ENCODE measurements at places on chromosomes 1 and 21.

DNA sequence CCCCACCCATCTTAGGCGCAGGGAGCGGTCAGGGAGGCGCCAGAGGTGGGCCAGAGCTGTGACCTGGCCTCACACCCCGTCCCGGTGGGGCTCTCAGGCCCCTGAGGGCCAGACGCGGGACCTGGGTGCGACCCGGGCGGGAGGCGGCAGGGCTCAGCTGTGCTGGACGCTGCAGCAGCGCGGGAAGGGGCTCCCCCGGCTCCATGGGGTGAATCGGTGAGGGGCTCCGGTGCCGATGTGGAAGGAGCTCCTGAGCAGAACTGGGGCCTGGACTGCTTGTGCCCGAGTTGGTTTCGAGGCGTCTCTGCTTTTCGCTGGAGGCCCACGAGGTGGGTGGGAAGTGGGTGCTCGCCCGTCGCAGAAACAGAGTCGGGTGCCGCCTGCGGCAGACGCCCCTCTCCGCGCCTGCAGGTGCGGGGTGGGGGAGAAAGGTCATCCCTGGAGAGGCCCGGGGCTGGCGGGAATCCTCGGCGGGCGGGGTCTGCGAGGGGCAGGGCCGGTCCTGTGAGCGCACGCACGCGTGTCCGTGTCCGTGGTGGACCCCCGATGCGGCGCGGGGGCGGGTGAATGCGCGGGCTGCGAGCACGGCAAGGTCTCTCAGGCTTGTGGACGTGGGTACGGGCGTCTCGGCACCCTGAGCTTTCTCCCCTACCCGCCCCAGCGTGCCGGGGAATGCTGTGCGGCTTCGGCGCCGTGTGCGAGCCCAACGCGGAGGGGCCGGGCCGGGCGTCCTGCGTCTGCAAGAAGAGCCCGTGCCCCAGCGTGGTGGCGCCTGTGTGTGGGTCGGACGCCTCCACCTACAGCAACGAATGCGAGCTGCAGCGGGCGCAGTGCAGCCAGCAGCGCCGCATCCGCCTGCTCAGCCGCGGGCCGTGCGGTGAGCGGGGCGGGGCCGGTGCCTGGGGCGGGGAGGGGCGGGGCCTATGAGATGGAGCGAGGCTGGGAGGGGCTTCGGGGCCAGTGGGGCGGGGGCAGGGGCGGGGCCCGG is 20.4 kb downstream of the AGRN start:
- DNase-seq, result peak; percentile 55

GRCh38 chr1:9183898-9184297 is 50.7 kb upstream of the H6PD start:
- no peak for DNase-seq

DNA sequence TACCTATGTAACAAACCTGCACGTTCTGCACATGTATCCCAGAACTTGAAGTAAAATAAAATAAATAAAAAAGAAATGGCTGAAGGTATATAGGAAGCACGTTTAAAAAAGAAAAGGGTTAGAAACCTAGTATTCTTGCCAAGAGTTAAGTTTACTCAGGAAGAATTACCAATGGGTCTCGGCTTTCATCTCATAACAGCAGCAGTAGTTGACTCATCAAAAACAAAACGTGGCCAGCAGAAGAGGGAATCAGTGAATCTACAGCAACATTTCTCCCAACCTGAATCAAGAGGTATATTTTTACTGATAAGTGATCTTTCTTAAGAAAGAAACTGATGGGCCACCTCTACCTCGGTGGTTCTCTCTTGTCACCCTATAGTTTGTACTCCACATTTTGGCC is 340.3 kb downstream of the BRINP2 start:
- no peak for DNase-seq

DNA sequence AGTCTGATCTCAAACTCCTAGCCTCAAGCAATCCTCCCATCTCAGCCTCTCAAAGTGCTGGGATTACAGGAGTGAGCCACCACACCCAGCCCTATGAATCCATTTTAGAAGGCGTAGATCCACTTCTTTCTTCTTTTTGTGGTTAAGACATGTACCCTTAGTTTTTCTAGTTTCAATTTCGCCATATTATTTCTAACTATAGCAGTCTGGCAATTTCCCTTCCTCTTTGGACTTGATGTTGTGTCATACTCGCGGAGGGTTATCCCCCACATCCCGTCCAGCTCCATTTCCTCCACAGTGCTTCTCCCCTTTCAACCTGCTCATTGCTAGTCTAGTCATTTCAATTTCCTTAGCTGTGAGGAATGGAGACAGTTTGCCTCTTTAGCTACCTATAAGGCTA is 5.2 kb upstream of the LRRC8D start:
- no peak for DNase-seq

DNA sequence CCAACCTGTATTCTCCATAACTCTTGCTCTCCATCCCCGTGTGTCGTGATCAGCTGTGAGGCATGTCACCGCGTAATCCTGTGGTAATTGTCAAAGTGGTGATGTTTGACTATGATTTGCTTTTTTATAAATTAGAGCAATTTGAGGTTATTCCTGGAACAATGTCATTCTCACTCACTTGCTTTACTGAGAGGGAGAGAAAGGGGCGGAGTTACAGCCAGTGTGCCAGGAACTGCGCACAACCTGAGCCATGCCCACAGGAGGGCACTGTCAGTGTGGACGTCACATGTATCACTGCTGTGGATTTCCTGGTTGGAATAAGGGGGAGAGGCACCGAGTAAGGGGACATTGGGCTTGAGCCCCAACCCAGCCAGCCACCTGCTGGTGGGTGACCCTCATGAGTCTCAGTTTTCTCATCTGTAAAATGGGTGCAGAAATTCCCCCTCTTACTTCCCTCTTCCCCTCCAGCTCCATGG is 6.9 kb downstream of the ADGRB2 start:
- no peak for DNase-seq

GRCh38 chr1:88922214-88922613 is 30.8 kb upstream of the GTF2B start:
- no peak for DNase-seq
